ENCODE measurements at places on chromosomes 5 and 9.
A peak's percentile ranks its signal among the peaks of the same experiment; 100 is the strongest.

DNA sequence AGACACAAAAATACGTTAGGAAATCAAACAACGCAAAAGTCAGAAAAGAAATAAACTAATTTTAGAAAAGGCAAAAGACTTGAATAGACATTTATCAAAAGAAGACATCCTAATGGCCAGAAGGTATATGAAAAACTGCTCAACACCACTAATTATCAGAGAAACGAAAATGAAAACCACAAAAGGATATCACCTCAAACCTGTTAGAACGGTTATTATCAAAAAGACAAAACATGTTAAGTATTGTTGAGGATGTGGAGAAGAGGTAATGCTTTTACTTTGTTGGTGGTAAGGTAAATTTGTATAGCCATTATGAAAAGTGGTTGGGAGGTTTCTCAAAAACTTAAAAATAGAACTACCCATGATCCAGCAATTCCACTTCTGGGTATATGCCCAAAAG is 230.0 kb upstream of the RGMB start:
- no peak for DNase-seq

GRCh38 chr5:152181461-152181860 is 223.6 kb downstream of the NMUR2 start:
- no peak for DNase-seq

DNA sequence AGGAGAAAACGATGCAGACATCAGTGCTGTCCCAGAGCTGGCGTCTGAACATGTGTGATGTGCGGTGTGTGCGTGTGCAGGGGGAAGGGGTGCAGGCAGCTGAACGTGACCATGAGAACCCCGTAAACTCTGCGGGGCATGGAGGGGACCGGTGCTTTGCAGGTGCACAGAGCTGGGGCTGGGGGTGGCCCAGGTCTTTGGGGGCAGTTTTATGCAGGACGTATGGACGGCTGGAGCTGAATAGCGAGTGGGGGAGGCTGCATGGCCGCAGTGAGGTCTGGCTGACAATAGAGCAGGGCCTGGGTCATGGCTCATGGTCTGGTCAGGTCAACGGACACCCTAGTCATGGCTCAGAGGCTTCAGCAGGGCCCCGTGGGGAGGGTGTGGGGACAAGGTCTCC is 3.3 kb upstream of the EXOC3 start:
- no peak for DNase-seq

- DNase-seq, result no peak
Observed at GRCh38 chr9:128937310-128938165, 9.9 kb downstream of the DOLK start.

DNA sequence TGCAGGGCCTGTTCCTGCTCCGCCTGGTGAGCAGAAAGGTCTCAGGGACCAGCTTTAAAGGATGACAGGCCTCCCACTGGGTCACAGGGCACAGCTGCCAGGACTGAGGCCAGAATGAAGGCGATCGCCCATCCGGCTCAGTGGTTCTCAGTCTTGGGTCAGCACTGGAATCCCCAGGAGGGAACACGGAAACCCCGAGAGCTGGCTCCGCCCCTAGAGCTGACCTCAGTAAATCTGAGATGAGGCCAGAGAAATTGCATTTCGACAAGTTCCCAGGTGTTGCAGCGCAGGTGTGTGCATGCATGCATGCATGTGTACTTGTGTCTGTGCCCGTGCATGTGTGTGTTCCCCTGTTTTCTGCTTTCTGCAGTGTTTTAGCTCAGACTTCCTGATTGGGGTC is 47.2 kb upstream of the KCNMB1 start:
- DNase-seq, result no peak

DNA sequence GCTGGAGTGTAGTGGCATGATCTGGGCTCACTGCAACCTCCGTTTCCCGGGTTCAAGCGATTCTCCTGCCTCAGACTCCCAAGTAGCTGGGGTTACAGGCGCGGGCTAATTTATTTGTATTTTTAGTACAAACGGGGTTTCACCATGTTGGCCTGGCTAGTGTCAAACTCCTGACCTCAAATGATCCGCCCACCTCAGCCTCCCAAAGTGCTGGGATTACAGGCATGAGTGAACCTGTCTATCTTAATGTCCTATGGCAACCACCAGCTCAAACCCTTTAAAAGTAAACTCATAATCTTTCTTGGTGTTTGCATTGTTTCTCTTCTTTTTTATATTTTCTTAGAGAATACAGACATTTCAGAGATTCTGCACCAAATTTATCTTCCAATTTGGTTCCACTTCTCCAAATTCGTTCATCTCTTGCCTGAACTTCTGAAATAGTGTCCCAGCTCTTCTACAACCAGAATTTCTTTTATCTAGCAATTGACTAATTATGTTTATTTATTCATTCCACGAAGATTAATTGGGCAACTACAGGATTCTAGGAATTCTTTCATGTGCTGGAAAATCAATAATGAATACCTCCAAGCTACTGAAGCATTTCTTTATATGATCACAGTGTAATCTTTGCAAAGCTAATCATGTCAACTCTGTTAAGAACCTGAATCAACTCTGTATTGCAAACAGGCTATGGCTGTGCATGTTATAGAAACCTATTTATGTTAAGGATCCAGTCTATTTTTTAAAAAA is 60.0 kb upstream of the TYRP1 start:
- no peak for DNase-seq

DNA sequence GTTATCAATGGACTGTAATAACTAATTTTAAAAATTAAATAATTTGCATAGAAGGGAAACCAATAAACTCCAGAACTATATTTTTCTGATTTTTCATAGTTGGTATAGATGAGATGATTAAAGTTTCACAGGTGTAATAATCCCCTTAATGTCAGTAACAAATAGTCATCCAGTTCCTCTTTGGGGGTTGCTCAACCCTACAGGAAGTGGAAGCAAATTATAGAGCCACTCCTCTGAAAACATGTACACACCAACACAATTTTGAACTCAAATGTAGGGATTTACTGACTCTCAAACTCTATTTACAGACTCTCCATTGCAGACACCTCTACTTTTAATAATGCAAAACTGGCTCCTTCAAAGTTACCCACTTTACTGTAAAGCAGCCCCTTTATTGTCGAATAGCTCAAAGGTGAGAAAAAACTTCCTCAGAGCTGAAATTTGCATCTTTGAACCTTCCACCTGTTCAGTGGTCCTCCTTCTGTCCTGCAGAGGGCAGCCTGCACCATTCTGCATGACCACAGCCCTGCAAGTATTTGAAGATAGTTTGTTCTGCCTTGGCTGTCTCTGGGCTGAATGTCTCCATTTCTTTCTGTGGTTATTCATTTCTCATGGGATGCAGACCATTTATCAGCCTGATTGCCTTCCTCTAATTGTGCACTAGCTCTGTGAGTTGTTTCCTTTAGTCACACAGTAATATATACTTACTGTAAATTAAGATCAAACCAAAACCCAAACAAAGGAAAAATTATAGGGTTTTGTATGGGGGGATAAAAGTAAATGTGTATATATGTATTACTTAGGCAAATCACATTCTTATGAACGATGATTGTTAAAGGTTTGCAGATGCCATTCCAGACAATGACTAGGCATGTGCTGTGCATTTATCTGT is 383.2 kb upstream of the SGCD start:
- peak; percentile 18 for DNase-seq

GRCh38 chr9:111839387-111839786 is 44.6 kb upstream of the SHOC1 start:
- DNase-seq, result no peak

DNA sequence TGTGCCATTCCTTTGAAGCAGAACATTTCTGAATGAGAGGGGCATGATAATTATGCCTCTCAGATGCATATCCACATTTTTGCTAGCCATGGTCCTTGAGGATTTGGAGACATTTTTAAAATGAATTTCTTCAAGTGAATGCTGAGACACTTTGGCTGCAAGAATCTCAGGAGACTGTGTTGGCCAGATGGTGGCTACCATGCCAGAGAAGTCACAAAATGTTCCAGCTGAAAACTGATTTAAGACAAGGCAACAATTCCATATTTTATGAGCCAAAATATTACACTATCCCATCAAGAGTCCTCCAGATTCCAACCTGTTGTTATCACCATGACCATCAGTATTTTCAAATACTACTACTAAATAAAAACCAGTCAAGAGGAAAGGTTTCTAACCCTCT is 859.5 kb upstream of the DMAC1 start:
- DNase-seq, result no peak

- no peak for DNase-seq
Observed at GRCh38 chr5:87885758-87886157, 382.9 kb downstream of the TMEM161B start.

Data from T-cell (primary cell).